NCI-H748 treated with DMSO at 0.1 percent for 48 hours (cell line): ENCODE measurements at places on chromosomes 2 and 18.

DNA sequence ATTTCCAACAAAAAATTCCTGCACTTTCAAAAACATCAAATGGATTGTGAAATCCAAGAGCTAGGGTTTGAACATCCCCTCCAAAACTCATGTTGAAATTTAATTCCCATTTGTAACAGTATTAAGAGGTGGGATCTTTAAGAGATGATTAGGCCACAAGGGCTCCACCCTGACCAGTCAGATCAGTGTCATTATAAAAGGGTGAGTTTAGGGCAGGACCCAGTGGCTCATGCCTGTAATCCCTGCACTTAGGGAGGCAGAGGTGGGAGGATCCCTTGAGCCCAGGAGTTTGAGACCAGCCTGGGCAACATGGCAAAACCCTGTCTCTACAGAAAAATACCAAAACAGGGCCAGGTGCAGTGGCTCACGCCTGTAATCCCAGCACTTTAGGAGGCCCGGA is 8.9 kb downstream of the GTF3C2 start:
- no peak for DNase-seq

DNA sequence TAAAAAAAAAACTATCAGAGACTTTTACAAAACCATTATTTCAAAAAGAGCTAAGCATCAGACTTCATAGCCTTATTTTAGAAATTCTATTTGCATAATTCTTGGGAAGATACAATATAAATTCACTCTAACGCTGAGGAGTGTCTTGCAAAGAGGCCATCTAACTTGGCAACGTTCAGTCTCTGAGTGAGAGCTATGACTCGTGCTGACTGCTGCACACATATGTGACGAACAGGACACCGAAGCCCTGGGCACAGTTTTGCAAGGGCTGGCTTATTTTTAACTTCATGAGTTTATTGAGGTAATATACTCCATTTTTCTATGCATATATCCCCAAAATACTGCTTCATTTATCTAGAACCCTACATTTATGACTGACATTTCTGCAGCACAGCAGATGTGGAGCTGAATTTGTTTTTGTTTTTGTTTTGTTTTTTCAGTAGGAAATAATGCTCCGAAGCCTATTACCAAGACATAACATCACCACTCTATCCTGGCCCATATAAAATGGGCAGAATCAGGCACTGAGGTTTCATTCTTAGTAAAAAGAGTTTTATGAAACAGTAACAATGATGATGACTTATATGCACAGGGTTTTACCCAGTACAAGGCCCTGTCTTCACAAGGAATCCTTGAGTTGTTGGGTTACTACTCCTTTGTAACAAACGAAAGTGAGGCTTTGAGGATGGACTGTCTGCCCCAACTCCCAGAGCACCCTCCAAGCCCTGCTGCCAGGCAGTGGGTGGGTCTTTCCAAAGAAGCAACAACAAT is 68.3 kb downstream of the CRACDL start:
- DNase-seq = no peak

- DNase-seq = peak; percentile 60
Observed at GRCh38 chr2:24048769-24049484, 614 bp upstream of the FKBP1B start.

GRCh38 chr2:161123531-161124030 is 36.6 kb upstream of the TANK start:
- no peak for DNase-seq

- no peak for DNase-seq
Observed at GRCh38 chr18:26863921-26864497, 1.5 kb downstream of the AQP4 start.

DNA sequence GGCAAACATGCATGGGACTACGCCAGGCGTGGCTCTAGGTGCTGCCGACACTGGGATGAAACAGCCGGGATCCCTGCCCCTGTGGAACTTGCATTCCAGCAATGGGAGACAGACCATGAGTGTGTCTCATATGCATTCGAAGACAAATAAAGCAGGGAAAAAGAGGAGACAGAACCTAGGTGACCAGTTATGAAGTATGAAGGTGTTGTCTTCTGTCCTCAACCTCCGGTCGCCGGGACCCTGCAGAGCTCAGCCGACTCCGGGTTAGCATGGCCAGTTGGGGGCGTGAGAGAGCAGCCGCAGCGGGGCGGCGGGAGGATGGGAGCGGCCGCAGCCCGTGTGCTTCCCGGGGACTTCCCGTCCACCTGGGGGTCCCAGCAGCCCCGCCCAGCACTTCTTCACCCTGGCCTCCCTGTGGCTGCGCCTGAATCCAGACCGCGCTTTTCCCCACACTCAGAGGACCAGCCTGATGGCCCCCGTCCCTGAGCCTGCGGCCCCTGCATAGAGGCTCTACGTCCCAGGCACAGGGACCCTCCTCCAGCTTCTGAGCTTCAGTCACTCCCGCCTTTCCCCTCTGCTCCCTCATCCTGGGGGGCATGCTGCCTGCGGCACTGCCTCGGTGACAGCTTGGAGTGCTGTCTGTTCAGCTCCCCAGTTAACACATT is 11.4 kb downstream of the ID2 start:
- no peak for DNase-seq

DNA sequence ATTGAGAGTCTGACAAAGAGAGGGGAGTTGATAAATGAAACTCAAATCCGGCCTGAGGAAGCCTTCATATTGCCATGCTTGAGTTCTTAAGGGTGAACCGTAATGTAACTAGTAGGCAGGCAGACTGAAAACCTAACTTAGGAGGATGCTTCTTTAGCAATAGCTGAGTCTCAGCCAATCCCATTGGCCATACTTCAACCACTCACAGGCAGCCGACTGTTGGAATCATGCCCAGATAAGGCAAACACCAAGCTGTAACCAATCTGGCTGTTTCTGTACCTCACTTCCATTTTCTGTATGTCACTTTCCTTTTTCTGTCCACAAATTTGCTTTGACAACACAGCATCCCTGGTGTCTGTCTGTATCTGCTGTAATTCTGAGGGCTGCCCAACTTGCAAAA is 39.5 kb downstream of the TPRKB start:
- no peak for DNase-seq

DNA sequence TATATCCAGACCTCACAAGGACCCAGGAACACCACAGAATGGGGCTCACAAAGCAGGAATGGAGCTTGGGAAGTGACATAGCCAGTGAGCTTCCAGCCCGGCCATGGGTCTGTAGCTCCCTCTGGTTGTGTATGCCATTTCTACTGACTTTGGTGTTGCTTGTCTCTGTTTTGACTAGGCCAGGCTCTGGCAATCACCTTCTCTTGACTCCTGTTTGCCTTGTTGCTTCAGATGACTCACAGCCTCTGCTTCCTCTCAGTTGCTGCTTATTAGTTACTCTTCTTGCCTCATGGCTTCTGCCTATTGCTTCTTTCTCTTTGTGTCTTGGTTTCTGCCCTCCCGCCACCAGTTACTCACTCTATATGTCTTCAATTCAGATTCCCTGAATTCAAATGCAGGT is 15.8 kb upstream of the IER3IP1 start:
- no peak for DNase-seq

DNA sequence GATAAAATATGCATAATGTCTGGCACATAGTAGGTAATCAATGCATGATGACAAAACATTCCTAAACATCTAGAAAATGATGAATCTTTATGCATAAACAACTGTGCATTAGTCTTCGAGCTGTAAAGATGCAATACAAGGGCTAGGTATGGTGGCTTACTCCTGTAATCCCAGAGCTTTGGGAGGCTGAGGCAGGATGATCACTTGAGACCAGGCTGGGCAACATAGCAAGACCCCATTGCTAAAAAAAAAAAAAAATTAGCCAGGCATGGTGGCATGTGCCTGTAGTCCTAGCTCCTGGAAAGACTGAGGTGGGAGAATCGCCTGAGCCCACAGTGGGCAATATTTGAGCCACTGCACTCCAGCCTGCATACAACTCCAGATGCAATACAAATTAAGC is 5.3 kb downstream of the TET3 start:
- no peak for DNase-seq

- DNase-seq = no peak
Observed at GRCh38 chr2:127535918-127536317, 435 bp downstream of the MYO7B start.

- no peak for DNase-seq
Observed at GRCh38 chr18:14189858-14190257, 57.6 kb upstream of the ZNF519 start.

DNA sequence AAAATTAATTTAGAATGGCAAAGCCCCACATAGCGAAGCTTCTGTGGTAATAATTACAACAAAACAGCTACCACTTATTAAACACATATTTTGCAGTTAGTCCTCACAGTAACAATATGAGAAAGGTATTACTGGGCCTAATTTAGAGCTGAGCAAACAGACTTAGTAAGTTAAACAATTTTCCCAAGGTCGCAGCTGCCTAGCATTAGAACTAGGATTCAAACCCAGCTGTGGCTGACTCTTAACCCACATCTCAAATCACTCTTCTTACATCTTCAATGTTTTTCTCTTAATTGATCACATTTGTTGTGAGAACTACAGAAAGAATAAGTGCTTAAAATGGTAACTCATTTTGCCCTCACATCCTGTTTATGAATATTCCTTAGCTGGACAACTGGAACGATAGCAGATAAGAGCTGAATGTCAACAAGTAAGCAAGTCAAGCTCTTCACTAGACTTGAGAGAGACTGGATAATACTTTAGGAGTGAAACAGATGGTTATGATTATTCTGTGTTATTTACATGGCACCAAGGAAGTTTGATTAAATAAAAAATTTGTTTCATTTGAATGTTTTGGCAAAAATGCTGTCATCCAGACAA is 59.4 kb upstream of the TMEM17 start:
- DNase-seq = no peak

GRCh38 chr18:12608301-12608700 is 49.6 kb downstream of the SPIRE1 start:
- DNase-seq = no peak

DNA sequence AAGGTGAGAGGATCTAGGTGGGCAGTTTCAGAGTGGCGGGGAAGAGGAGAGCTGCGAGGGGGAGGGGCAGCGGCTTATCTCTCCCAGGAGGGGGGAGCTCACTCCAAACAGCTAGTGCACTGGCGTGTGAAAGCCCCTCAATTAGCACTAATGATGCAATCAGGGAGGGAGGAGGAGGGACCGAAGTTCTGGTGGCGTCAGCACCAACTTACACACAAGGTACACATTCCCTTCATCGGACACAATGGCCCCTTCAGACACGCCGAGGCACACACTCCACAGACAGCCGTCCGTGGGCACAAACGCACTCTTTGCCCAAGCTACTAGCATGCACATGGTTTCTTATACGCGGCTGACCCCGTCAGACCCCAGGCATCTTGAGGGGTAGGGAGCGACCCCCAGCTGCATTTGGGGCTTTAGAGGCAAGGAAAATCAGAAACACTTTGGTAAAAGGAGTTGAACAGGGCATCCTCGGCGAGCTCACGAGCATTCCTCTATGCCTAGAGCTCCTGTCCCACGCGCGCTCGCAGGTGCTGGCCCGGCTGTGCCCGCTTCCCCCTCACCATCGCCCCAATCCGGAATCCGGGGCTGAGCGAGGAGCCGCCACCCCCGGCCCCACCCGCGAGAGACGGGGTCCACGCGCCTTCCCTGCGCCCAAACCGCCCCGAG is 868 bp upstream of the PKDCC start:
- peak; percentile 14 for DNase-seq

GRCh38 chr2:20576598-20577115 is 74.2 kb downstream of the HS1BP3 start:
- no peak for DNase-seq

DNA sequence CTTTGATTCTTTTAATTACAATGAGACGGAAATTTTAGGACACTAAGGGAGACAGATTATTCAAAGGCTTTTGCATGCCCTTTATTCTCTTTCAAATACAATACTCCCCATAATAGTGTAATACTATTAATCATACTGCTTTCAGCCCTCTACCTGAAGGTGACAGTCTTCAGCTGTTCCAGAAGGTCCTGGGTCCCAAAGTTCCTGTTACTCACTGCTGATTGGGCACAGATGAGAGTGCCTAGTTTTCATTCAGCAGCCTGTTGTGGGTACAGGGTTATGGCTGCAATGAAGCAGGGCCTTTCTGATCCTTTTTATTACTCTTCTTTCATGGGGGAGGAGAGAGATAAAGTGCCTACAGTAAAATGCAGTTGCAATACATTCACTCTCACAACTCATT is 80.2 kb downstream of the NUP35 start:
- DNase-seq = no peak

GRCh38 chr2:239646184-239646583 is 245.4 kb upstream of the HDAC4 start:
- no peak for DNase-seq

DNA sequence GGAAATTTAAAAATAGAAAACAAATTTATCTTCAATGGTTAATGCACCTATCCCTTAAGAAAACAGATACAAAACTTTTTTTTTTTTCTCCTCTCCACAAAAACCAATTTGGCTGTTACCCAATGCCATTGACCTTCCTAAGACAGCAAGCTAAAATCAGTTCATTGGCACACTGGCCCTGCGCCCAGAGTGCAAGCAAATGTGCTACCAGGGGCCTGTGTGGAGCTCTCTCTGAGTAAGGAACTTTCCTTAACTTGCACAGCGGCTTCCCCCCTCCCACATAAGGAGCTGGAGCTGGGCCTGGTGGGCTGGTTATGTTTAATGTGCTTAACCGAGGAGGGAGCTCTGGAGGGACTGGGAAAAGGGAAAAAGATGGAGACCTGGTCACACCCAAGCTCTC is 17.6 kb upstream of the POU3F3 start:
- DNase-seq = no peak

GRCh38 chr2:122805346-122805745 is 1049.9 kb downstream of the TSN start:
- DNase-seq = no peak

- no peak for DNase-seq
Observed at GRCh38 chr2:158507679-158508078, 50.9 kb downstream of the PKP4 start.

DNA sequence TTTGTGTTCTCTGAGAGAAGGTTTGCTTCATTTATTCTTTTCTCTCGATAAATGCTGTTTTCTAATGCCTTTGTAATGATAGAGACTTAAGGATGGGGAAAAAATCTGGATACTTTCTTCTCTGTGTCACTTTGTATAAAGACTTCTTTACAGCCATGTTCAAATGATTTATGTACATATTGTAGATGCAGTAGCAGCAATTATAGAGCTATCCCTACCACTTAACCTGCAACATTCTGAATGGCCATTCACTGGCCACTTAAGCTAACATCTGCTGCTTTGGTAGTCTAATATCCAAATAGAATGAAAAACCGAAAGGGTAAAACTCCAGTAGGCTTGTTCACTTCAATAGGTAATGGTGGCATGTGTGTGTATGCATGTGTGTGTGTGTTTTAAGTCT is 97.8 kb downstream of the CSRNP3 start:
- peak; percentile 94 for DNase-seq

DNA sequence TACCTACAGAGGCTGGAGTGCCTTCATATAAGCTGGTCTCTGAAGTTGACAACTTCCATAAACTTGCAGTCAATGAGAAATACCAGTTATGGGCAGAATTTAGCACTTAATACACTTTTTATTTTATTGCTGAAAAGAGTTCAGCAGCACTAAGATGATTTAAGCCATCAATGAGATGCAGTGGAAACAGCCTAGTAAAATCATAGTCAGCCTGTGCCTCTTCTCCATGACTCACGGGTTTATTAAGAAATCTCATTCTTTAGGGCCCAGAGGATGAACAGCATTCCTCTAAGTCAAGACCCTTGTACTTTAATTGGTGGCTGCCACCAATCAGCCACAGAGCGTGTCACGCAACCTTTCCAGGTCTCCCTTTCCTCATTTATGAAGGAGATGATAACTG is 1357.9 kb upstream of the CELF4 start:
- no peak for DNase-seq
